ENCODE measurements at places on chromosomes 4 and X.
A peak's percentile ranks its signal among the peaks of the same experiment; 100 is the strongest.

- DNase-seq, result no peak
Observed at GRCh38 chrX:77347572-77347971, 99.6 kb upstream of the FGF16 start.

- peak; percentile 18 for DNase-seq
Observed at GRCh38 chrX:24371391-24371972, 11.0 kb downstream of the SUPT20HL1 start.

DNA sequence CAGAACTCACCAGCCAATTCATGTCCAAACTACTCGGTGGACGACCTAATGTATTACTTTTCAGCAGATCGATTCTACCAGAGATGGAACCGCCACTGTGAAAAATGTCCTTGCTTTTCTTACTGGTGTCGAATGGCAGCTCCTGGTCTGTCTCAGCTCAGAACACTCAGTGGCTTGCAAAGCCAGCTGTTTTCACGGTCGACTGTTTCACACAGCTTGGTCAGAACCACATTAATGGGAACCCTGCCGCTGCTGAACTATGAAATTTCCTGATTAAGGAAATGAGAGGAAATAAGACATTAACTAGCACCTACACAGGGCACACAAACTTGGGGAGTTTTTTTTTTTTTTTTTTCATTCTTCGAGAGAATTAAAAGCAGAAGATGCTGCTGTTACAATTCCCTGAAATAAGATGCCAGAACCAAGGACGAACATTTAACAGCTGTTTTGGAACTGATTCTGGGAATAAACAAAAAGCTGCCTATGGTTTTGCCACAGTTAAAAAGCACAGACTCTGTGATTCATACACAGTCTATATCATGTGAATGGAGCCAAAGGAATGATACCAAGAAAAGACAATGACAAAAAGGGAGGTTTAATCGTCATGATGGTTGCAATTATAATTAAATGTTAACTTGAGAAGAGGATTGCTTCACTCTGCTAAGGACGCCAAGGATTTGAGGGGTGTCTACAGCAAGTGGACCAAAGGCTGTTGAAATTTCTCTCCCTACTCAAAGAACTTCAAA is 31.3 kb downstream of the SUPT20HL2 start:
- DNase-seq, result peak; percentile 52

DNA sequence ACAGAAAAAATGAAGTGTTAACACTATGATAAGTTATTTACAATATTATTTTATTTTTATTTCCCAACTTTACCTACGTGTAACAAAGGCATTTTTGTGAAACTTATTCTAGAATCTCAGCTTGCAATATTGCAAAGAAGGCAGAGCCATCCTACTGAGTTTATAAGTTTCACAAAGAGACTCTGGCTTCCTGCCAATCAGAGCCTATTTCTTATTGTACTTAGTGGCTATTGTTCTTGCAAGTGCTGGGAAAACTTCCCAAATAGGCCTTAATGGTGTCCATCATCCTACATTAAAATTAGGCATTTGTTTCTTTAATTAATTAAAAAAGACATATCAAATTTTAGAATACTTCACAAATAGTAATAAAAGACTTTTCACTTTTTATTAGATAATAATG is 233.2 kb downstream of the EPHA5 start:
- no peak for DNase-seq

DNA sequence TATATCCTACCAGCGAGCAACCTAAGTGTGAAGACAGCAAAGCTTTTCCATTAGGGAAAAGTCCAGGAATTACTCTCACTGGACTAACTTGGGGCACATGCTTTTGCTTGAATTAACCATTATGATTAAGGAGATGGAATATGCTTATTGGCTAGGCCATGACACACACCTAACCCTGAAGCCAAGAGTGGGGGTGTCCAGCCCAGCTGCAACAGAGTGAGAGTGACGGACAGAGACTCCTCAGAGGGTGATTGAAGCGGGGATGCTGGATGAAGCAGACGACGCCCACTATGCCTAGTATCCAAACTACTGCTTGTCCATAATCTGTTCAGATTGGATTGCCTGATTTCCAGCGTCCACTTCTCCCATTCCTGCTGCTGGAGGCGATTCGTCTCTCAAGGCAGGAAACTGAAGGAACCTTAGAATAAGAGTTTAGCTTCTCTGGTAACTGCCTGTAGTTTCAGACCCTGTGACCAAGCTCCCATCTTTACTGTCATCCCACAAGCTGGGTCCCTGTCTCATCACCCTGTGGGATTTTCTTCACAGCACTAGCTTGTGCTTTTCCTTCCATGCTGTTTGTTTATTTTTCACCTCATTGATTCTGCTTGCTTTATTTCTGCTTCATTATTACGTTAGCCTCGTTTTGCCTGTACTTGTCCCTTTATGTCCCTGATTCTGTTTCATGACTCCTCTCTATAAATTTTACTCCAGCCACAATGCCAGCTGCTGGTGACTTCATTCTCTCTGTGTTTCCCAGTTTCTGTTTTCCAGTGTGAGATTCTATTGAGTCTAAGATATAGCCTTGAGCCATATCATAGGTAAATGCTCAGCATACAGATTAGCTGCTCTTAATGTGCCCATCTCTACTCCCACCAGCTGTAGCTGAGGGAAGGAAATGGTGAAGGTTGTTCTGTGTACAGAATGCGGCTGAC is 19.0 kb downstream of the FAM47E start:
- DNase-seq, result no peak

GRCh38 chr4:8205241-8205707 is 6.2 kb downstream of the SH3TC1 start:
- DNase-seq, result no peak

GRCh38 chrX:13685126-13685763 is 3.7 kb upstream of the RAB9A start:
- no peak for DNase-seq

DNA sequence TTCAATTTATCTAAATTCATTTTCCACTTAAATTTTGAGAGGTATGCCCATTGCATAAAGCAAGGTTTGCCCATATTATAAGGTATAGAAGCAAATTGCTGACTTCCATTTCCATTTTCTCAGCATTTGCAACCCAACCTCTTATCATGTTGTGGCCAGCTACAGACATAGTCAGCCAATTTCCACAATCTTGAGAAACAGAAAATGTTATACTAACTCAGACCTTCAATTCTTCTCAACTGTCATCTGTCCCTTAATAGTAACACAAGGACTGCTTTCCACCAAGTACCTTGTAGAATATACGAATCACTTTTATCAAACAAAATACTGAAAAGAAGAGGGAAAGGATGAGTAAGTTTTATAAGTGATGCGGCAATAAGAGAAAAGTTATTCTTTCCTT is 11.2 kb upstream of the GRIA3 start:
- DNase-seq, result no peak

GRCh38 chr4:110627977-110628662 is 5.2 kb upstream of the PITX2 start:
- no peak for DNase-seq

DNA sequence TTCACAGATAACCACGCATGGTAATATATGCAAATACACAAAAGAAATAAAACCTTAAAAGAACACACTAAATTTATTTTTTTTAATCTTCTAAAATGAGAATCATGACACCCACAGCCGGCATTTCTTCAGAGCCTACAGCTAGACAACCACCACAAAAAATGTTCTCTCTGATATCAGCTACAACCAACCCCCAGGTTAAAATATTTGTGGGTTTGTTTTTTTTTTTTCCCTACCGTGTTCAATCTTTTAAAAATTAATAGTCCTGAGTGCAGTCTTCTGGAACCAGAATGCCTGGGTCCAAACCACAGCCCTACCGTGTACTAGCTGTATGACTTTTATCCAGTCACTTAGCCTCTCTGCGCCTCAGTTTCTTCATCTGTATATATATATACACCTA is 36.0 kb downstream of the MAML3 start:
- DNase-seq, result no peak

- DNase-seq, result no peak
Observed at GRCh38 chrX:43745938-43746721, 90.0 kb downstream of the MAOA start.

- no peak for DNase-seq
Observed at GRCh38 chrX:7253565-7253964, 105.6 kb upstream of the PUDP start.

DNA sequence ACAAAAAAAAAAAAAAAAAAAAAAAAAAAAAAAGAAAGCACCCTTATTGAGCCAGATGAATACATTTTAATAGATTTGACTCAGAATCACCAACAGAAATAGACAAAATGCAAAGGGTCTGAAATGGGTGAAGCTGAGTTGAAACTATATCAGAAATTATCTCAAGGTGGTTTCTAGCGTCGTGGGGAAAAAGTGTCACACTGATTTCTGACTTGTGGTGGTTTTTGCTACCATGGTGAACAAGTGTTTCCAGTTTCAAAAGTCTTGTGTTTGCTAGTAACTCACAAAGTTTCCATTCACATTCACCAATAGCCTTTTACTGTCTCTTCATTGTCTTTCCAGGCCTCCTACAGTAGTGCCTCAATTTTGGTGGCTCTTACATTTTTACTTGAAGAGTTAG is 135.5 kb downstream of the ARHGAP24 start:
- DNase-seq, result no peak

DNA sequence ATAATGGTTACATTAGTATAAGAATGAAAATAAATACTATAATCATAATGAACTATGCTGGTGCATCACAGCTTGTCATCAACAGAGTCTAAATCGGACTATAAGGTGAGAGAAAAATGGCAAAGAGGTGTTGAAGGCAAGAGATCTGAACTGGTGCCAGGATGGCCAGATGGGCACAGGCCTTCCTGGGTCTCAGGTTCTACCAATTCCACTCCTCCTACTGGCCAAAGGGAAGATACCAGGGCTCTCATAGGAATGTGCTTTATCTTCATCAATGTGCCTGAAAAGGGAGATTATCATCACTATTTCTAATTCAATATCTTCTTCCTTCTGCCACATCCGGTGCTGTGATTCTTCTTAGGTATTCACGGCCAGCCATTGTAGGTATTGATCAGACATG is 107.6 kb downstream of the GASK1B start:
- DNase-seq, result no peak

GRCh38 chr4:23015821-23016220 is 323.1 kb downstream of the GBA3 start:
- DNase-seq, result no peak

DNA sequence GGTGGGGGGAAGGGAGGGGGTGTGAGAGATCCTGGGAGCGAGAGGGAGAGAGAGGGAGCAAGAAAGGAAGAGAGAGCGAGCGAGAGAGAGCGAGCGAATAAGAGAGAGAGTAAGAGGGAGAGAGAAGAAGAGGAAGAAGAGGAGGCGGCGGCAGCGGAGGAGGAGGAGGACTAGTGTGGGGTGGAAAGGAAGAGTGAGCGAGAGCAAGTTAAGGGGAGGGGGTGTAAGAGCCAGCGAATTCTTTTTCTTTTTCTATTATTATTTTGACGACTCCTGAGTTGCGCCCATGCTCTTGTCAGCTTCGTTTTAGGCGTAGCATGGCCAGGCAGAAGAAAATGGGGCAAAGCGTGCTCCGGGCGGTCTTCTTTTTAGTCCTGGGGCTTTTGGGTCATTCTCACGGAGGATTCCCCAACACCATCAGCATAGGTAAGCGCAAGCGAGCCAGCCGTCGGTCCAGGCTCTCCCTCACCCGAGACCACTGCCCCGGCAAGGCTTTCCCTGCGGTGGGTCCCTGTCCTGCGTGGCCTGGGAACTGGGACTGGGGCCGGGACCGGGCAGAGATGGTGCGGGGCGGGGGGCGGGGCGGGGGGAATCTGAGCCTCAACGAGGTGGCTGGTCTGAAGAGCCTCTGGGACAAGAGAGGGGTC is at the start of gene GRIA3:
Gene GRIA3, plus strand, starts transcription at position 60 of the 647 bp plus-strand sequence. Its CDS starts 258 bp downstream, at position 318.
- DNase-seq, result peak; percentile 56

DNA sequence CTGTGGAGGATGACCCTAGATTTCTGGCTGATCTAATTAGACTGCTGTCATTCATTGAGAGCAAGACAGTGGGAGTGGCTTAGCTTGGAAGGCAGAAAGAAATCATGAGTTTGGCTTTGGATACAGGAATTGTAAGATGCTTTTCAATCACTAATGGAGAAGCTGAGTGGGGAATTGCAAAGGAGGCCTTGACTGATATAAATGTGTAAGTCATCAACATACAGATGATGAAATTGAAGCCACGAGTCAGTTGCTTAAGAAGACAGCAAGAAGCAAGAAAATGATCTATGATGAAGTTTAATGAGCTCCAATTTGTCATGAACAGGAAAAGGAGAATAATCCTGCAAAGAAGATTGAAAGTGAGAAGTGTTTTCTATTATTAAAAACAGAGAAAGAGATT is 136.7 kb upstream of the C1QTNF7 start:
- no peak for DNase-seq

GRCh38 chr4:156976147-156976546 is 4.5 kb upstream of the PDGFC start:
- DNase-seq, result no peak

- DNase-seq, result no peak
Observed at GRCh38 chrX:134684956-134685355, 26.7 kb upstream of the PLAC1 start.

DNA sequence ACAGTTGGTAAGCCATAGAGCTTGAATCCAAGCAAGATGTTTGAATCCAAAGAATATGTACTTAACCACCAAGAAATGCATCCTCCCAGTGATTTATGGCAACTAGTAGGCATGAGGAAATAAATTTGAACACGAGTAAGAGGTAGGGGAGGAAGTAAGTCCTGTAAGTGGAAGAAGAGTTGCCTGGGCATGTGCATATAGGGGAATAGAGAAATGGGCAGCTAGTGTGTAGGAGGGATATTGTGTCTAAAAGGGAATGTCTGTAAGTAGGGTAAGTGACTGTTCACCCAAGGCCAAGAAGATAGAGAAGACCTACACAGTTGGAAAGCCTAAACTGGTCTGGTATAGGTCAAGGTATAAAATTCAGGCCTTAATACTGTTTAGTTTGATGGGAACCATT is 4.6 kb downstream of the SH3BGRL start:
- DNase-seq, result no peak

GRCh38 chr4:152667781-152668180 is 12.0 kb downstream of the TMEM154 start:
- no peak for DNase-seq

DNA sequence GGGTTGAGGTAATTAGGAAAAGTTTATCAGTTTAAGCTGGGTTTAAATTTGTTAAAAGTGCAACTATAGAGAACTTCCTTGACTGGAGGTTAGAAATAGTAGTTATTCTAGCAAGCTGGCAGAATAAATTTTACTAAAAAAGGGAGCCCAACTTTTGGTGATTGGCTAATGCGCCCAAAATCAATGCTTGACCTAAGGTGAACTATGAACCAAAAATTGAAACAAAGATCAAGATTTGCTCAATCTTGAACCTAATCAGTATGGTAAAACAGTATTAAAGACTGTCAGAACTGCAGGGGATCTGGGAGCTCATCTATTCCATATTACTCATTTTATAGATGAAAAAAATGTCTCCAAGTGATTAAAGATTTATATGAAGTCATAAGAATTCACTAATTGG is 6.1 kb upstream of the SPATA18 start:
- DNase-seq, result no peak

GRCh38 chr4:1579001-1579900 is 104.9 kb downstream of the FAM53A start:
- peak; percentile 42 for DNase-seq

All from AG09319 (cell line).